AG04449 (cell line): ENCODE measurements at places on chromosomes 12 and 14.

DNA sequence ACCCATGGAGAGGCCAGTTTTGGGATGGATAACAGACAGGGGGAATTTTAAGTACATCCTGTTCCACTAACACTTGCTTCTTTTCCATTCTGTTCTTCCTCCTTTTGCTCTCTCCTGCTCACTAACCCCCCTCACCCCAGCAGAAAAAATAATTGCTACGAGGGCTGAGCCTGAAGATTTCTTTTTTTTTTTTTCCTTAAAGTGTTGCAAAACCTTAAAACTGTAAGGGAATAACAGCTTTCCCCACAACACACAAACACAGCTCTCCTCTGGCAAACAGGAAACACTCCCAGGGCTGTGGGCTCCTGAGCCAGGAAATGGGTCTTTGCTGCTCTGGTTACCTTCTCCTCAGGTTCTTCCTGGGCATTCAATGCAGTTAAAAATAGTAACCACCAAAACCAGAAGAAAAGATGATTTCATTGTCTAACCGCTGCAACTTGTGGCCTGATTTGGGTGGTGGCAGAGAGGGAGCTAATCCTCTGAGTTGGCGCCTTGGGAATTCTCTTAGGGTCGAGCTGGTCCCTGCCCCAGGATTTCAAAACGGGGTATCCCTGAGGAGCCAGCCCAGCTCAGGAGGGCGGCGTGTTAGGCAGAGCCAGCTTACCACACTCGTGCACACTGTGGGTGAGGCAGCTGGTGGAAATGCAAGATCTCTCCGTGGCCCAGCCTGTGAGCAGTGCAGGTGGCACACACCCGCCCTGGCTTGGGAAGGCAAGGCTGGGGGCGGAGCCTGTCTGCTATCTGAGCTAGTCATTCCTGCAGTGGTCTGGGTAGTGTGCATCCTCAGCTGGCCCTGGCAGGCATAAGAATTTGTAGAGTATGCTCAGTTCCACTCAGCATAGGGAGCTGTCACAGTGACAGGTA, 17.1 kb upstream of the EMP1 start:
- DNase-seq: no peak

- DNase-seq: no peak
Measured at GRCh38 chr12:20474016-20474415, 105.7 kb downstream of the PDE3A start.

- no peak for DNase-seq
Measured at GRCh38 chr12:89821896-89822295, 113.3 kb upstream of the ATP2B1 start.

DNA sequence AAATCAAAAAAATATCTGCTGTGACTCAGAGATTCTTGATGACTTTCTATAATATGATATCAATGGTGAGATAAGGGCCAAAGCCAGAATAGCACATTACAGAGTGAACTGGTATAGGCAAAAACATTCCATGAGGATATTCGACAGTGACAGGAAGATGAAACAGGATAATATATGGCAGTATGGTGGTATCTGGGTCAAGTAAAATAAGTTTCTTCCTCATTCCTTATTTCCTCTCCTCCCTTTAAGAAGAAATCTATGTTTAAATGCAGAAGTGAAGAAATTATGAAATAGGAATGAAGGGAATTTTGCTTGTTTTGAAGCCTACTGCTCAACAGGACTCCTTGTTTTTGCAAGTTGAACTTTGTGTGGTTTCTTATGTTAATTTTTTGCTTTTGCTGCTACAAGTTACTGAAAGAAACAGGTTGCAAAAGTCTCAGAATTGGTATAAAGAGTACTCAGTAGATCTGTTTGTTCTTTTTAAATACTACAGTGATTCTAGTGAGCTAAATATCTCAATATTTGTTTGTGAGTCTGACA, 7.0 kb downstream of the ACSS3 start:
- no peak for DNase-seq

DNA sequence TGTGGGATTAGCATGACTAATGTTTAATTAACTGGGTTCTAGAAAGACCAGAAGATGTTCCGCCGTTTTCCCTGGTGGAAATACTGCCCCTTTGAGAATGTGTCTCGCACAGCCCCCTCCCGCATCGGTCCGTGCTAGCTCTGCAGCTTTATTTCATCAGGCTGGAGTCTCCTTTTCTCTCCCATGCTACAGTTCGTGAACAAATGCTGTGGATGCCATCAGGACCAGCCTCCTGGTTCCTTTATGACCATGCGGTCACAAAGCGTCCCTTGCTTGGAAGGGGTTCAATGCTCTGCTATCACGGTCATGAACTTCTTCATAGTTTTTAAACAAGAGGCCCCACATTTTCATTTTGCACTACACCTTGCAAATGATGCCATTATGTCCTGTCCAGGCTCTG, 157.7 kb upstream of the TMEM132C start:
- DNase-seq: no peak

DNA sequence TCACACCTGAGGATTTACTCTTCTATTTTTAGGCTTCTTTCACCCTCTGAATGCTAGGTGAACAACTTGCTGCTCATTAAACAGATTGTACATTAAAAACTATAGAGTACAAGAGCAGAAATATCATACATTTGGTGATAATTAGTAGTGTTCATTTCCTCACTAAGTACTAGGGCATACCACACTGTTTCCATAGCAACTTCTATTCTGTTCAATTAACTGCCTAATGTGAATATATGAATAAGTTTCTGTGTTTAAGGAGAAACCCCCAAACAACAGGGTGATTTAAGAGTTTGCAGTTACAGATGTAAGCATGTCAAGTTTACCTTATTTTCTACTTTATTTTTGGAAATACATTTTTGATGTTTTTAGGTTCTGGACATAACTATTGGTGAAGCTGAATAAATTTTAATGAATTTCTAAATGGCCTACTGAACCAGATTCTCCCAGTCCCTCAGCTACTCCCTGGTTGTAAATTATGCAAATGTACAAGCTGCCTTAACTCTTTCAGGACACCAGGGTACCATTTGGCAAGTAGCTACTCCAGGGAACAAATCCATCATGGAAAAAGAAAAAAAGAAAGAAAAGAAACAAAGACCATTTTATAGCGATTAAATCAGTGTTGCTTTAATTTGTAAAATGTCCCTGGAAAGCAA, 199.8 kb upstream of the NAV3 start:
- DNase-seq: no peak

GRCh38 chr12:113860059-113860820, 105.9 kb downstream of the RBM19 start:
- no peak for DNase-seq

GRCh38 chr14:47442211-47442610, 233.2 kb downstream of the MDGA2 start:
- no peak for DNase-seq

GRCh38 chr14:89826596-89826995, 127.9 kb downstream of the EFCAB11 start:
- no peak for DNase-seq
